Posterior cingulate gyrus (tissue), 11 donors: ENCODE measurements at places on chromosomes 16 and 17.

GRCh38 chr16:66462912-66463311, 35.8 kb downstream of the BEAN1 start:
- DNase-seq: no peak

DNA sequence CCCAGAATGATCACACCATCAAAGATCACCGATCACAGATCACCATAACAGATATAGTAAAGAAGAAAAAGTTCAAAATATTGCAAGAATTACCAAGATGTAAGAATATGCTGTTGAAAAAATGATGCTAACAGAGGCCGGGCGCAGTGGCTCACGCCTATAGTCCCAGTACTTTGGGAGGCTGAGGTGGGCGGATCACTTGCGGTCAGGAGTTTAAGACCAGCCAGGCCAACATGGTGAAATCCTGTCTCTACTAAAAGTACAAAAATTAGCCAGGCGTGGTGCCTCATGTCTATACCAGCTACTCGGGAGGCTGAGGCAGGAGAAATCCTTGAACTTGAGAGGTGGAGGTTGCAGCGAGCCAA, 53.2 kb downstream of the CPPED1 start:
- no peak for DNase-seq

DNA sequence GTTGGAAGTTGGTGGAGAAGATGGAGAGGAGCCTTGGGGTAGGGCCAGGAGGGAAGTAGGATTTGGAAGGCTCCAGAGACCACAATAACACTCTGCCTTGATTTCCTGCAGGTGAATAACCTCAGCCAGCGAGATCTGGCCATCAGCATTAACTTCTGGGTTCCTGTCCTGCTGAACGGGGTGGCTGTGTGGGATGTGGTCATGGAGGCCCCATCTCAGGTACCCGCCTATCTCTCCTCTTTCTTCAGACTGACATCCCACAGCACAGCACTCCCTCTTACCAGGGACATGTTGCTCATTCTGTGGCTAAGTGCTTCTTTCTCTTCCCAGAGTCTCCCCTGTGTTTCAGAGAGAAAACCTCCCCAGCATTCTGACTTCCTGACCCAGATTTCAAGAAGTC, 4.9 kb downstream of the COX6A2 start:
- DNase-seq: no peak

GRCh38 chr17:75130632-75131277, 787 bp downstream of the NT5C start:
- peak; percentile 23 for DNase-seq

GRCh38 chr16:85026703-85027102, 892 bp upstream of the KIAA0513 start:
- DNase-seq: no peak

GRCh38 chr16:14013571-14014283, 57.4 kb upstream of the MRTFB start:
- no peak for DNase-seq

- DNase-seq: no peak
Measured at GRCh38 chr17:28529013-28529400, 22.9 kb downstream of the FOXN1 start.

DNA sequence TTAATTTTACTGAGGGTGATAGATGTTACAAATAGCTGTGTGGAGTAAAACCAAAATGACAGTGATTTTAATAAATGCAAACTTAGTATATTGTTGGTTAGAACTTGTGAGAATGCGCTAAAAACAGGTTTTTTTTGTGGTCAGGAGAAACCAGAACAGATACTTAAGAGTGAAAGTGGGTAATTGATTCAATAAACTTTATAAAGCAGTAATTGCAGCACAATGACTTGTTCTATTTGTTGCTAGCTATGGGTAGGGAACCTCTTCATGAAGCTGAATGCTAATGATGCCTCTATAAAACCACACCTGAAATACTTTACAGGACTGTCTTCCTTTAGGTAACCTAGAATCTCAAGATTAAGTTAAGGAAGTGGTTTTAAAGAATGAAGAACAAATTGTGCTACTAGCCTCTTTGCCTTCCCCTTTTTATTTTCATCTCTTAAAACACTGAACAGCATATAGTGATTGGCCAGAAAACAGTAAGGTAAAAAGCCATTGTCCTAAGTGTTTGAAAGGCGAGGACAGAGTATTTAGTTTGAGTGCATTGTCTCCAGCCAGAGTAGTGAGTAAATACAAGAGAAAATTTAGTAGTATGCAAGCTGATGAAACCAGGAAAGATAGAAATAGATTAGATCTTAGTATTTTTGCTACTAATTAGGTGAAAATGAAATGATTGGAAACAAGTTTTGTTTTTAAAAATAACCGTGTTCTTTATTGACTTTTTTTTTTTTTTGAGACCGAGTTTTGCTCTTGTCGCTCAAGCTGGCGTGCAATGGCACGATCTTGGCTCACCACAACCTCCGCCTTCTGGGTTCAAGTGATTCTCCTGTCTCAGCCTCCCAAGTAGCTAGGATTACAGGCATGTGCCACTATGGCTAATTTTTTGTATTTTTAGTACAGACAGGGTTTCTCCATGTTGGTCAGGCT, 6.0 kb downstream of the GGNBP2 start:
- no peak for DNase-seq

GRCh38 chr16:75379911-75380847, 53.1 kb downstream of the CFDP1 start:
- DNase-seq: no peak
